ENCODE measurements at places on chromosomes 13 and 19. TPM values are rescaled to one million over a fixed set of nuclear protein-coding genes. Genes with fewer than 3 reads are reported as not detected.

The FGF21 gene
- total RNA-seq = not detected

- no peak for DNase-seq
Measured at GRCh38 chr19:38488096-38488495, 54.6 kb downstream of the RYR1 start.

The SHISA7 gene
- total RNA-seq = not detected

GRCh38 chr13:102930566-102930965 lies 84.7 kb downstream of the ERCC5 start:
- no peak for DNase-seq

The KLK12 gene
- total RNA-seq = not detected

DNA sequence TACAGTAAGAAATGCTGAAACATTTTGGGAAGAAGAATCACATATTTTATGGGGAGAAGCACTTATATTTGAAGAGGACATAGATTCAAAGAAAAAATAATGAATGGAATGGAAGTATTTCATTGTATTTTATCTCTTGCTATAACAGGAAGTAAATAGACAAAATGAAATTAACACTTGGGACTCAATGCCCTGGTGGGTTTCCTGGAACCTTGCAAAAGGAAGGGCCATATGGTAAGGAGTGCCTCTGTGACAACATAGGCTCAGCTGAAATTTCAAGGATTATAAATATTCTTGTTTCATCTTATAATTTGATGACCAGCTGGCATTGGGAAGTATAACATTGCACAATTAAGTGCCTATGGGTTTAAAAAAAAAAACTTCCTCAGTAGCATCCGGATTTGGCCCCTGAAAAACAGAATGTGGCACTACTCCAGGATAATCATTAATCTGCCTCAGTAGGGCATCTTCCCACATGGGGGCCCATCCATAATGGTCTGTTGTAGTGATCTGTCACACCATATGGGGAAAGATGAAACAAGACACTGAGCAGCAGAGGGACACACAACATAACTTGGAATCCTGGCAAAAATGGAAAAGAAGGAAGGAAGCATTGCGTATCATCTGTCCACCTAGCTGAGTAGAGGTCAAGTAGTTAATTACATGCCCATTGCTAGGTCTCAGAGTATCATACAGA lies 321.6 kb downstream of the NDFIP2 start:
- no peak for DNase-seq

DNA sequence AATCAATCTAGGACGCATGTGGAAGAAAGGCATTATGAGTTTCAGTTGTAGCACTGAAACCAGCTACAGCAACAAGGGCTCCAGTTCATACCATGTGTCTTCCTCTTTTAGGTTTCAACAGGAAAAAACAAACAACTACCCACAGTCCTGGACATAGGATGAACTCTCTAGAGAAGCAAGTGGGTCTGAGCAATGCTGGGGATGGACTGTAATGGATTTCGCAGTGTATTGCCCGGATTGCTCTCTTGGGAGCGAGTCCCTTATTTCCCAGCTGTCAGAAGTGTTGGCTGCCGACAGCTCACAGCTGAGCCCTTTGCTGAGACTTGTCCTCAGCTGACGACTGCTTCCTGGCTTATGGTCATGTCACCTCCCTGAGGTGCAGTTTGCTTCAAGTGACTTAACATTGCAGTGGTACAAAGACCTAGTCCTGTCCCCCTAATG lies 12.1 kb upstream of the MYCBP2 start:
- no peak for DNase-seq

The NFKBIB gene
- total RNA-seq = 45.8 TPM

The ZNF154 gene
- total RNA-seq = not detected

DNA sequence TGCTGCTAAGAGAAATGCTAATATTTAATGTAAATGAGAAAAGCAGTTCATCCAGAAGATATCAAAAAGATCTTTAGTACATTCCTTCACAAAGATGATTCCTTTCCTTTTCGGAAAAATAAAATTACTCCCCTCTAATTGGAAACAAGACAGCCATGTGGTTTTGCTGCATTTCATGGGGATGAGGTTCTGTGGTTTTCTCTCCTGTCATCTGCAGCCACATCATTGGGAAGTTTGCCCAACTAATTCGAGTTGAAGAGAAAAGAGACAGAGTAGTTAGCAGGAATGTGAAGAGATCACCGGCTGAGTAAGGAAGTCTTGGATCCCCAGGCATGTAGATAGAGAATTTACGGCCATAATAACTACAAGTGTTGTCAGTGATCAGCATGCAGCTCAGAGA lies 122.1 kb downstream of the CYSLTR2 start:
- peak; percentile 83 for DNase-seq

GRCh38 chr19:1074544-1075283 lies 7.7 kb downstream of the ARHGAP45 start:
- peak; percentile 91 for DNase-seq

The COX7A1 gene
- total RNA-seq = not detected

The ZSCAN4 gene
- not detected for total RNA-seq

GRCh38 chr13:71590654-71591148 lies 276.3 kb downstream of the DACH1 start:
- no peak for DNase-seq

GRCh38 chr13:31042049-31042448 lies 109.6 kb downstream of the TEX26 start:
- DNase-seq = no peak

GRCh38 chr13:77476456-77476855 lies 59.0 kb upstream of the SCEL start:
- DNase-seq = no peak

GRCh38 chr13:100560498-100561157 lies 28.0 kb downstream of the GGACT start:
- DNase-seq = no peak

The FOXA3 gene
- total RNA-seq = 2.6 TPM
